ENCODE measurements at places on chromosomes 12 and 14.
A peak's percentile ranks its signal among the peaks of the same experiment; 100 is the strongest.

- DNase-seq = no peak
Observed at GRCh38 chr12:42985506-42985905, 396.0 kb upstream of the PRICKLE1 start.

DNA sequence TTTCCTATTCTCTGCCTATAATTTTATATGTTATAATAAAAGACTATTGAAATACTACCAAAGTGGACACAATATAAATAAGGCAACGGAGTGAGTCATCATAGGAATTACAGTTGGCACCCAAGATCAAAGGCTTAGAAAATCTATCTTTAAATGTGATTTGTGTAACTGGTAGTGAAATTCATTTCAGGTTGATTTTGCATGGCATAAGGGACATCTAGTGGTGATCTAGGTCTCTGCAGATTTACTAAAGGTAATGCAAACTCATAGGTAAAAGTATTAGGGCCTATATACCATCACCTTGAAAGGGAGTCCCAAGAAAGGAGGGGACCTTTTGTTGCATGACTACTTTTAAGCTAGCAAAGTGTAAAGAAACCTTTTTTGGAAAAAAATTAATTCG, 527.2 kb downstream of the NRXN3 start:
- DNase-seq = peak; percentile 50

- DNase-seq = no peak
Observed at GRCh38 chr12:28331130-28331529, 140.9 kb downstream of the CCDC91 start.

DNA sequence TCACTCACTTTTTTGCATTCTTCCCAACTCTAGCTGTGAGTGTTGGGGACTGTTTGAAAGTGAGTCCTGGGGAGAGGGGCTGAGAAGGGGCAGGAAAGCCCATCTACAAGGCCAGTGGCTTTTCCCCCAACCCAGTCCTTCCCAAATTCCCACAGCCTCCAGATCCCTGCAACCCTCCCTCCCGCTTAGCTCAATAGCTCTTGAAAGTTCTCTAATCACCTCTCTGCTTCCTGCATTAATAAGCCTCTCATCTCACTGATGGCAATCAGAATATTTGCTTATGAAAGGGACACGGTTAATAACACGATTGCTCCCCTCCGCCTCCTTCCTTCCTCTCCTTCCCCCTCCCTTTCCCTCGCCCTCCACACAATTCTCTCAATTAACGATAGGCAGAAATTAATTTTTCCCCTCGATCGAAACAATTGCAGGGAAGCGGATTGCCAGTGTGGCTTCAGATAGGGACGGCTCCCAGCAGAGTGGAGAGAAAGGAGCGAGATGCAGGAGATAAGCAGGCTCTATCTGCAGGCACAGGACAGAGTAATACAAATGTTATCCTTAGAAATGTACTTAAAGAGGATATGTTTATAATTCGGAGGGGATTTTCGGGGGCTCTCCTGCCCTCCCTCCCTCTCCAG, 15.1 kb upstream of the GPATCH2L start:
- no peak for DNase-seq

DNA sequence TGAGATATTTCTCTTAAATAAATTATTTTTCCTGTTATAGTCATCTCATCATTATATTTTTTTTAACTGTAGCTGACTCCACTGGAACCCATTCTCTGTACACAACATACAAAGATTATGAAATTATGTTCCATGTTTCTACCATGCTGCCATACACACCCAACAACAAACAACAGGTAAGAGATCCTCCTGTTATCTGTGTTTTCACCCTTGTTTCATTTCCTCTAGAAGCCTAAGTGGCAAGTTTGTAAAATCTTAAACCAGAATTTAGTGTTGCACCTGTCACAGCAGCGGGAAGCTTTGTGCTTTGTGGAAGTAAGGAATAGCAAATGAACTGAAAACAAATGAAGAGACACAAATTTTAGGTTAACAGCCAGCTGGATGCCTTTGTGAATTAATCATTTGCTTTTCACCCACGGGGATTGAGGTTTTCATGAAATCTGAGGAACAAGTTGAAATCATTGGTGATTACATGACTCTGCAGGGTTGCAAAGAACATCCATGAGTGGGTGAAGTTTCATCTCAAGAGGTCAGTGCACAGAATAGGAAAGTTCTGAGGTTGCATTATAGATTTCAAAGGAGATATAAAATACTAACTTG, 273.9 kb upstream of the RGS6 start:
- no peak for DNase-seq

DNA sequence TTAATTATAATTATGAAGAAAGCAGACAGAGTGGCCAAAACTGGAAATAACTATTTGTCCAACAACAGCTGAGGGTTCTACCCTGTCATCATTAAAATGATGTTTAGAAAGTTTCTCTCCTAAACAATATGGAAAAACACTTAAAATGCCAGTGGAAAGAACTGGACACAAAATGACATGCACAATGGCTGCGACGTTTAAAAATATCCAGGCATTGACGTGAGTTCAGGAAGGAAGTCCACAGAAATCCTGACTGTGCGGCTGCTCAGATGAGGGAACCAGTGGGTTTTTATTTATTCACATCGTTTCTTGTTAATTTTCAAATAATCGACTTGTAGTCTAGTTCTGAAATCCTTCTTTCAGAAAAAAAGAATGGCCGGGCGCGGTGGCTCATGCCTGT, 58.3 kb downstream of the CCNK start:
- DNase-seq = peak; percentile 83

DNA sequence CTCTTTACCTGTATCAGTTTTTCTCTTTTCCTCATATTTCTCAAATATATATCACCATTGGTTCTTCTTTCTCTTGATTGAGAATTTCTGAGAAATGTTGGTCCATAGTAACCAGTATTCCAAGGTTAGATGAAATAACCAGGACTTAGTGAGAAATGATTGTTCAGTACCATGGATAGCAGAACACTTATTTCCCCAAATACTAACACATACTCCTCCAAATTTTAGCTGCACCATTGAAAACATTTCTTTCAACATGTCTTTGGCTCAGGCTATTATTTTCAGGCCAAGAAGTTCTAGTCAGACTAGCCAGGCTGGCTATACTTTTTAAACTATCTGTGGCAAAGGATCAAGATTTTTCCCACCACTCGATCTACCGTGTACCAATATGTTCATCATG, 113.3 kb downstream of the PTPRO start:
- DNase-seq = peak; percentile 9

- DNase-seq = no peak
Observed at GRCh38 chr14:58774531-58774930, 136.8 kb downstream of the DACT1 start.

GRCh38 chr12:5187136-5187535, 143.5 kb downstream of the KCNA5 start:
- DNase-seq = no peak

- no peak for DNase-seq
Observed at GRCh38 chr14:84926656-84927055, 603.3 kb upstream of the FLRT2 start.

- no peak for DNase-seq
Observed at GRCh38 chr12:9928607-9929006, 3.6 kb downstream of the CLEC2A start.

DNA sequence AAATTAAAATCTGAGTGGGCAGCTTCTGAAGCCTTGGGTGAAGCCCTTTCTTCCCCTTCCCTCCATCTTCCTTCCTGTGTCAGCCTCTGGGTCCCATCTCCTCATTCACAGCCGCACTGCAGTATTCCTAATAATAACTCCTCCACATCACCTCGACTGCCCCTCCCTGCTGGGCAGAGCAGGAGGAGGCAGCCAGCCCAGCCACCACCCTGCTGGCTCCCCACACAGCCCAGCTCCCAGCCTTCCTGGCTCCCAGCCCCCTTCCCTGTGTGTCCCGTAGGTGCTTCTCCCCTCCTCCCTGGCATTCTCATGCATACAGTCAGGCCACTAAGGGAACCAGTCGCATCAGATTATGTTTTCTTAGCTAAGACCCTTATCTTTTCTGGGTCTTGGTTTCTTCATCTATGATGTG, 3.7 kb downstream of the IFFO1 start:
- no peak for DNase-seq

DNA sequence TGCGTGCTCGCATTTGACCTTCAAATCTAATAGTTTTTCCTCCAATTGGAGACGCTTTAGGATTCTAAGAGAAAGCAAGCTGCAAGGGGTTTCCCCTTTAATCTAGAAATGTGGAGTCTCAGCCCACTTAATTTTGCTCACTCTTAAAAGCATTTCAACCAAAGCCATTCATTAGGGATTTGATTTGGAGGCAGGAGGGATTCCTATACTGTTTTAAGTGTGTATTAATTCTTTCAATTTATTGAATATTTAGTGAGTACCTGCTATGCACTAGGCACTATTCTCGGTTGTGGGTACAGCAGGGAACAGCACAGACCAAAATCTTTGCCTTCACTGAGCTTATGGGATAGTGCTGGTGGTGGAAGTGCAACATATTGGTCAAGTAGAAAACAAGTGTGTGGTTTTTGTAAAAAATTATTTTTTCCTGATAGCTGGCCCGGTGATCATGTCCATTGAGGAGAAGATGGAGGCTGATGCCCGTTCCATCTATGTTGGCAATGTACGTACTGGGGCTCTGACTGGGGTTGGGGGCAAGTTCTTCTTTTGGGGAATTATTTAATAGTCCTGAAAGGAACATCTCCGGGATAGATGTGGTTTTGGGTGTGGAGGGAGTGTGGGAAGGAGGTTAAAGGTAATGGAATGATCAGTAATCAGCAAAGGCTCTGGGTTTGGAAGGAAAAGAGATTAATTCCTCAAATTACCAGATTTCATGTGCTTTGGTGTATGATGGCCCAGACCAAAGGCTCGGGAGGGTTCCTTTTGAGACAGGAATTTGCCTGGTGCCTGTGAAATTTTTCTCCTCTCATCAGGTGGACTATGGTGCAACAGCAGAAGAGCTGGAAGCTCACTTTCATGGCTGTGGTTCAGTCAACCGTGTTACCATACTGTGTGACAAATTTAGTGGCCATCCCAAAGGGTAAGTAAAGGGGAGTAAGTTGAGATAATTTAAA, 1.6 kb downstream of the PABPN1 start:
- no peak for DNase-seq

GRCh38 chr14:96177766-96178375, 26.8 kb upstream of the BDKRB2 start:
- DNase-seq = no peak

DNA sequence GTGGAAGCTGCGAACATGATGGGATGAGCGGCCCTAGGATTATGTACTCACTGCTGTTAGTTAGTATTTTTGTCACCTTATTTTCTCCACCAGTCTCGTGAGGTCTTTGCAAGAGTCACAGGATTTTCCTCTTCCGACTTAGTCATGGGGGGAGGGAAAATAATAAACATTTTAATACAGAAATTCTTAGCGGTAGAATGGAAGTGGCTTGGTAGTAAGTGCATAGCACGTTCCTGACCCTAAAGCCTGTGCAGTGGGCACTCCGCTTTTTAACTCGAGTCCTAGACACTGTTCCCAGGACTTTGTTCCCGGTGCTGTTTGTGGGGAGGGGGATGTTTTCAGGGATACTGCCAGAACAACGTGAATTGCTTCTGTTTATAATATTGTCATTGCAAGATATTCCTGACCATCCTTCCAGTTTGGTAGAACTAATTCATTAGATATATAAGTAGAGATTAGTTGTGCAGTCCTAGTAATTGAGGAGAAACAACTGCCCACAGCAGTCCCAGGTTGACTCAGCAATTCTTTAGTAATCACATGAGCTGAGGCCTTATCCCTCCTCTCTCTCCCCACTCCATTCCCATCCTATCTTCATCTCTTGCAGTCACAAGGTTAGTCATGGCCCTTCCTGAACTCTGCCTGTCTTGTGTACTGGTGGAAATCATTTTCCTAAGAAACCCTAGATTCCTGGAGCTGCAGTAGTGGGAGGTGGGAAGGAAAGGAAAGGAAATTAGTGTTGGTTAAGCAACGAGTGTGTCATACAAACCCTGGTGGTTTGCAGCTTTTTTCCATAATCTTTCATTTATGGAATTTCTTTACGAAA, 799 bp downstream of the SLC38A6 start:
- peak; percentile 69 for DNase-seq

- no peak for DNase-seq
Observed at GRCh38 chr12:116483959-116484750, 75.0 kb upstream of the MAP1LC3B2 start.

GRCh38 chr12:8665759-8666158, 3.1 kb upstream of the MFAP5 start:
- no peak for DNase-seq

DNA sequence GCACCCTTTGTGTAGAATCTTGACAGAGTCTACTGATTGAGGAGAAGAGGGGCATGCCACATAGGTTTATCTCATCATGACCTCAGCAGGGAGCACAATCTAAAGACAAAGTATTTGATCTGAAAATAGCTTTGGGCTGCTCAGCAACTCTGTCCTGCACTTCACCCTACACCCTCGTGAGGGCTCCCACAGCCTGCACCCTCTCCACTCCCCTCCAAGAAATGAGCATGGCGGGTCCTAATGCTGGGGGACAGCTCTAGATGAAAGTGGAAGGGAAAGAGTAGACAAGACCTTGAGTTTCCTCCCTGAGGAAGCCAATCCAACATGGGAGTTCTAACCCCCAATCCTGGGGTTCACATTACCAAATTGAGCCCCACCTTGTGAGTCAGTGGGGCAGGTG, 10.7 kb upstream of the KRT5 start:
- no peak for DNase-seq

- no peak for DNase-seq
Observed at GRCh38 chr12:91377436-91377835, 194.8 kb upstream of the DCN start.

- no peak for DNase-seq
Observed at GRCh38 chr12:79615596-79616560, 74.9 kb downstream of the PAWR start.

GRCh38 chr12:125143491-125143890, 78.3 kb downstream of the AACS start:
- peak; percentile 68 for DNase-seq

GRCh38 chr12:122072031-122072970, 6.3 kb upstream of the MLXIP start:
- DNase-seq = peak; percentile 72

DNA sequence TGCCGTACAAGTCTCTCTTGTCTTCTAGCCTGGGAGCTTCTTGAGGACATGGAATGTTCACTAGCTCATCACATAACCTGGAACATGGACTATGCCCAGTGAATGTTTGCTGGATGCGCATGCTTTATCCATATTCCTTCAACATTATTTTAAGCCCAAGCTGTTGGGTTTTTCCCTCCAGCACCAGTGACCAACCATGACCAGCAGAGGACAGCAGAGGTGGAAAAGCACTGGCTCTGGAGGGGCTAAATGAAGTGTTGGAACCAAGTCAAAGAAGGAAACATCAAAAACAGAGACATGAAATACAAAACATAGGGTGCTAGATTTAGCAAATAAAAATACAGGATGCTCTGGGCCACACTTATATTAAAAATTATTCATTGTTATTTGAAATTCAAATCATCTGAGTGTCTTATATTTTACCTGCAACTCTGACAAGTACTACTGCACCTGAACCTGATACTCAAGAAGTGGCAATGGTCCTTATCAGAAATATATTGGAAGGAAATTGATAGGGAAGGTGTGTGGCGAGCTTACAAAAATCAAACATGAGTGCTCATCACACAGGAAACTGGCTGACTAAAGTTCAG, 23.1 kb upstream of the HELB start:
- peak; percentile 58 for DNase-seq

DNA sequence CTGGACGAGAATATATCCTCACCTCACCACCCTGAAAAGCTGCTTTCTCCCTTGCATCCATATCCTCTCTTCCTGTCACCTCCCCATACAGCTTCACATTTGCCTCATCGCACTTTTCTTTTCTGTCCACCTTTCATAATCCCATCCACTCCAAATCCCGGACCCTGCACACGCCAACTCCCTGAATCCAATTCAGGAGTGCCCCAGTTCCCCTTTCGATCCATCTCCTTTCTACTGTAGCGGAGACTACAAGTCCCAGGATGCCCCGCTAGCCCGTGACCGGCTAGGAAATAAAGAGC, 2.5 kb downstream of the TMEM253 start:
- DNase-seq = no peak

All from dermis blood vessel endothelial cell (primary cell).